ENCODE measurements at places on chromosomes 6 and 20.

- no peak for DNase-seq
These were observed 365.2 kb downstream of the SYNE1 start for GRCh38 chr6:152271776-152272464.

DNA sequence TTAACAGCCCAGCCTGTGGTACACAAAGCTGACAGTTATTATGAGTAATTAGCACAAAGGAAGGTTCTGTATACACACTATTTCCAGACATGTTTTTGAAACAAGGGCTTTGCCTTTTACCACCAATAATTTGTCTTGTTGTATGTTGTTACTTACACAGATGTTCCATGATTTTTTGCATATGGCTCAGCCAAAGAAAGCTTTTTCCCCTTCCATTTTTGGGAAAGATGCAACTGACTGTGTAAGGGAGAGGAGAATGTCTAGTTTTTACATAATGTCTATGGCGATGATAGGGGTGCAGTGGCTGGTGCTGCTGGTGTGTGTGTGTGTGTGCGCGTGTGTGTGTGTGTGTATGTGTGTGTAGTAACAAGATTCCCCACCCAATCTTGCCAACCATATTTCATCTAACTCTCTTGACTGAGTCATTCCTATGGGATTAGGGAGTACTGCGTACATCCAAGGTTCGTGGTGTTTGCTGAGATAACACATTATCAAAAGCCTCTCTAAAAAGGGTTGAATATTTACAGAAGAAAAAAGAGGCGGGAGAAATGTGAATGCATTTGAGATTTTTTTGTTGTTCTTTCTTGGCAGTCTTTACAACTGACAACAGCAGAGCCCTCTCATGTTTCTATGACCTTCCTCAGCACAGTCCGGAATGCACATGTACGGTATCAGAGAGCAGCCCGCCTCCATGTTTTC, 192.2 kb downstream of the GMPR start:
- DNase-seq: no peak

GRCh38 chr6:36204068-36204753, 7.7 kb downstream of the BRPF3 start:
- no peak for DNase-seq

GRCh38 chr6:96649926-96650325, 87.0 kb downstream of the FHL5 start:
- DNase-seq: no peak

- no peak for DNase-seq
These were observed 764.1 kb upstream of the MMS22L start for GRCh38 chr6:98047164-98047563.

DNA sequence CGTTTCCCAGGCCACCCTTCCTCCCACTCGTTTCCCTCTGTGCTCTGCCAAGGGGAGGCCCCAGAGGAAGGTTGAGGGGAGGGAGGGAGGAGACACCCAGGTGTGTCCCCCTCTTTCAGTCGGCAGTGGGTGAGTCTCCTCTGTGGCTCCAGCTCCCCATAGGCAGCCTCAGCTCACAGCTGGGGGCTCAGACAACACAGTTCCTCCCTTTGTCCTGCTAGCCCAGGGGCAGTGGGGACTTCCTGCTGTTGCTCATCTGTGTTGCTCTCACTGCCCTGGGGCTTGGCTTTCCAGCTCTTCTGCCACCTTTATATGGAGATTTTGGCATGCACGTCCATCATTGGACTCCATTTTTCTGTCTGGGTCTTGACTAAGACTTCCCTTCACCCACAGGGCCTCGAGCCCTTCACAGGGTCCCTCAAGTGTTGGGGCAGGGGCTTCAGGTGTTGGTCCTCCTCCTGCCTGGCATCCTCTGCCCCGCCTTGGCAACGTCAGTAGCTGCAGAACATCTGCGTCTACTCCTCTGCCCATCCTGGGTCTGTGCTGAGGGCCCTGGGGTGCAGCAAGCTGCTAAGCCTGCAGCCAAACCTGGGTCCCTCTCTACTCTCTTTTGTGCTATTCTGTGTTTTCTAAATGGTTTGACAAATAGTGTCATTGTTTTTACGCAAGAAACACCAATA, 190.6 kb upstream of the PMEPA1 start:
- no peak for DNase-seq

- DNase-seq: no peak
These were observed 92.6 kb downstream of the RNGTT start for GRCh38 chr6:88870717-88871330.

- no peak for DNase-seq
These were observed 1059.5 kb upstream of the FLRT3 start for GRCh38 chr20:15396900-15397299.

- no peak for DNase-seq
These were observed 4.4 kb upstream of the IBTK start for GRCh38 chr6:82251942-82252341.

DNA sequence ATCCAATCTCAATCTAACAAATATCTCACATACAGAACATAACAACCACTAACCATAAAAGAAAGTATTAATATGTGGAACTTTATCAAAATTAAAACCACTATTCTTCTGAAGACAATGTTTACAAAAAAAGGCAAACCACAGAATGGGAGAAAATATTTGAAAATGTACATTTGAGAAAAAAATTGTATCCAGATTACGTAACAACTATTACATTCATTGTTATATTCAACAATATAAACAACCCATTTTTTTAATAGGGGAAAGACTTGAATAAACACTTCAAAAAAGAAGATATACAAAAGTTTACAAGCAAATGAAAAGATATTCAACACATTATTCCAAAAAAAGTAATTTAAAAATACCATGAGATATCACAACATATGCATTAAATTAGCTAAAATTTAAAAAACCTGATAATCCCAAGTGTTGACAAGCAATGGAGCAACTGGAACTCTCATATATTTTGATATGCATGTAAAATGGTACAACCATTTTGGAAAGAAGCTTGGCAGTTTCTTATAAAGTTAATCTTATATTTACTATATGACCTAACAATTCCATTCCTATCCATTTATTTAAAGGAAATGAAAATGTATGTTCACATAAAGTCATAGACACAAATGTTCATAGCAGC, 124.3 kb upstream of the CDYL start:
- DNase-seq: no peak

GRCh38 chr6:122569230-122569771, 40.9 kb upstream of the PKIB start:
- no peak for DNase-seq

- DNase-seq: no peak
These were observed 79.7 kb upstream of the JARID2 start for GRCh38 chr6:15166121-15166520.

DNA sequence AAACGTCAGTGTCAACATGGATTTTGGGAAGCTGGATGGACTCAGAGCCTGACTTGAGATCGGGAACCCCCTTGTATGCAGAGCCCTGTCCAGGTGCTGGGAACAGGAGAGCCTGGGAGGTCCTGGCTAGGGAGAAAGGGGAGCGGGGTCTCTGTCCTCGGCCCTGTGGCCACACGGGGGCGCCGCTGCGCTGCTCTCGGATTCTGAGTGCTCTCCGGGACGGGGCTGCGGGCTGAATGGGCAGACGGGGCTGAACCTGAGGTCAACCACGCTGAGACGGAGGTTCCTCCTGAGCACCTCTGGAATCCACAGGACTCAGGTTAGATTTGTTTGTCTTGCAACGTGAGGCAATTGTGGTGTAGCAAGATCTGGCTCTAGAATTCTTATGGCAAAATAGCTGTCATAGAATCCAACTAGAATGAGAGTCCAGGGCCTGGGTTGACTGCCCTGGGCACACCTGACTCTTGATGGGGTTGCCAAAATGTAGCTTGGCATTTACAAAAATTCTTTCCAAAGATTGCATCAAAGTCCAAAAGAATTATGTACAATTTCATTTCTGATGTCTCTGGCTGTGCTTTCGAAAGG, 20.6 kb upstream of the HLA-F start:
- no peak for DNase-seq

GRCh38 chr20:57946559-57947315, 236.9 kb upstream of the PMEPA1 start:
- no peak for DNase-seq

- DNase-seq: no peak
These were observed 98.3 kb upstream of the IYD start for GRCh38 chr6:150270330-150271052.

GRCh38 chr6:169999367-169999766, 247.9 kb downstream of the ERMARD start:
- DNase-seq: no peak

DNA sequence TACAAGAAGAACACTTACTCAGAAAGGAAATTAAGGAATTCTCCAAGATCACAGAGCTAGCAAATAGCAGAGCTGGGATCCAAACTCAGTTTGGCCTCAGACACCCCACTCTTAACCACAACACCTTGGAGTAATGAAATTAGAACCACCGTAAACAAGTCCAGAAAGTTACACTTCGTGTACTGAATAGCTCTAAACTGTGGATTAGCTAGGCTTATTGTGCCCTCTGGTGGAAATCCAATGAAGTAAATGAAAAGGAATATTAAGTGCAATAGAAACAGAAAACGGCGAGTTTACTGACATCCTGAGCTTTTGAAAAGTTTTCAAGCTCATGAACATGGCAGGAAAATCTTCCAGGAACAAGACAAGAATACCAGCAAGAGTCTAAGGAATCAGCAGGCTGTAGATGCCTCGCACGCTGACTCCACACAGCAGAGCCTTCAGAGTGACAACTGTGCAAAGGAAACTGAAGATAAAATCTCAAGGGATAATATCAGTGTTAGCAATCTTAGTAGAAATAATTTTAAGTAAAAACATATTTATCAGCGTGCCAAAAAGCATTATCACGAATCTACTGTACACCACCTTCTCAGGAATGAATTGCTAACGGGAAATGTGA, 34.6 kb downstream of the FBXO5 start:
- DNase-seq: no peak

DNA sequence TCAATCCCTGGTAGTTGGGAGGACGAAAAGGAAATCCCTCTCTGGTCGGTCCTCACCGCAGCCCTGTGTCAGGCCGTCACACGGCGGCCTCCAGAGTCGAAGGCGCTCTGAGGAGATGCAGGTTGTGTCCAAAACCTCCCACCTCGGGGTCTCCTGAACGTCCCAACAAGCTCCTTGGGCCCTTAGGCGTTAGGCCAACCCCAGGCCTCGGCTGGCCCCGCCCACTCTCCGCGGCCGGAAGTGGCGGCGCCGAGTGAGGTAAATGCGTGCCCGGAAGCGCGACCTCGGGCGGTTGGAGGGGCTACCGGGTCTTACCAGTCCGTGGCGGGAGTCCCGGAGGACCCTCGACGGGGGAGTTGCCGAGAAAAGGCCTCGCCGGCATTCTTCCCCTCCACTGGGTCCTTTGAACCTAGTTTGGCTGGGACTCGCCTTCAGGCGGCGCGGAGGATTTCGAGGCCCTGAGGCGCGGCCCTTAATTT, at the start of gene TDRD6:
Gene TDRD6, plus strand, starts transcription at position 267 of the 479 bp plus-strand sequence. CDS start 244 bp downstream, outside the sequence.
- no peak for DNase-seq

DNA sequence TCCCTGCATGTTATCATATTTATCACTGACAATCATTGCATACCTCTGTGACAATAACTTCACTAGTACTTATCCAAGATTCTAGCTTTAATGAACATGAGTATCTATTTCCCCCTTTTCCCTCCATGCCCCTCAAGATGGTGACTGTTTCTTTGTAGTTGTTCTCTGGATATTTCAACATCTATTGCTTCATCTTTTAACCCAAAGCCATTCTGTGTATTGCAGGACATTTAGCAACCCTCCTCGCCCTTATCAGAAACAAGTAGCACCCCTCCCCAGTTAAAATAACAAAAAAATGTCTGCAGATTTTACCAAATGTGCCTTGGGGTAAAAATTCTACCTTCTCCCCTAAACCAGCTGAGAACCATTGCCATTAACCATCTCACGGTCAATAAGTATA, 979.8 kb upstream of the MANEA start:
- DNase-seq: no peak

DNA sequence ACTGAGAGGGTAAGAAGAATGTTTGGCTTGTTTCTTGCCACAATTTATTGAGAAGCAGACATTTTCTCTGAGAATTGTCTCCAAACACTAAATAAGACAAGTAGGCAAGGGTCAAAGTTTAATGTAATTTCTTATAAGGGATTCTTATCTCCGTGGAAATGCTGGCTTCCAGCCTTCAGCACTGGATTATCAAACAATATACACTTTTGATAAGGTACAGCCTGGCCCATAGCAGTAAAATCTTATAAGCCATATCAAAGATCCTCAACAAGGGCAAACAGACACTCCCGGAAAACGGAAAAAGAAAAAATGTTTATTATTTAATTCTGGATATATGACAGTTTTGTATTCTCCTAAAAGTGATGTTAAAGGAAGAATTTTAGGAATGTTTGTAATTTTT, 18.5 kb upstream of the ZSCAN9 start:
- DNase-seq: no peak

- no peak for DNase-seq
These were observed 134.4 kb upstream of the HMGCLL1 start for GRCh38 chr6:55713436-55713835.

DNA sequence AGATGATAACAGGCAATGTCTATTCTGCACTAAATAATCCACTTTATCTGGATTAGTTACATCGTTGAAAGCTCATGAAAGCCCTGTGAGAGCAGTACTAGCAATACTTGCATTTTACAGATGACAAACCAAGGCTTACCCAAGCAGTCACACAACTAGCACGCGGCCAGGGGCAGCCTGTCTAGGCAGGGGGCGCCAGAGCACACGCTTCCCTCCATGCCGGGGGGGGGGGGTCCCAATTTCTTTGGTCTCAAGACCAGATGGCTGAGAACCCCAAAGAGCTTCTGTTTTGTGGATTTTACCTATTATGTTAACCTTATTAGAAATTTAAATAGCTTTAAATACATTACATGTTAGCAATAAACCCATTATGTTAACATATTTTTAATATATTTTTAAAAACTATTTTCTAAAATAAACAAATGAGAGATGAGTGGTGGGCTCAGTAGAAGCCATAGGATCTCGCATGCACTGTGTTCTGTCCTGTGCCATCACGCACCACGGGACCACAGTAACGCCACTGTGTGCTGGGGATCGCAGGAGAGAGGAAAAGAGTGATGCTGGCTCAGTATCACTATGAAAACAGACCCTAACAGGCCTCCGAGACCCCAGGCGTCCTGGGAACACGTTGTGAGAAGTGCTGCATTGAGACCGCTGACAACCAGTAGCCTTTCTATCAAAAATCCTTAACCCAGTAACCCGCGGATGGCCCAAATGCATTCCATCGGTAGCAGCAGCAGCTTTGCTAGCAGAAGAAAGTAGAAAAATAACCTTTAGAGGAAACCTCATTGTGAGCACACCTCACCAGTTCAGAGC, 5.3 kb upstream of the PRR18 start:
- no peak for DNase-seq

DNA sequence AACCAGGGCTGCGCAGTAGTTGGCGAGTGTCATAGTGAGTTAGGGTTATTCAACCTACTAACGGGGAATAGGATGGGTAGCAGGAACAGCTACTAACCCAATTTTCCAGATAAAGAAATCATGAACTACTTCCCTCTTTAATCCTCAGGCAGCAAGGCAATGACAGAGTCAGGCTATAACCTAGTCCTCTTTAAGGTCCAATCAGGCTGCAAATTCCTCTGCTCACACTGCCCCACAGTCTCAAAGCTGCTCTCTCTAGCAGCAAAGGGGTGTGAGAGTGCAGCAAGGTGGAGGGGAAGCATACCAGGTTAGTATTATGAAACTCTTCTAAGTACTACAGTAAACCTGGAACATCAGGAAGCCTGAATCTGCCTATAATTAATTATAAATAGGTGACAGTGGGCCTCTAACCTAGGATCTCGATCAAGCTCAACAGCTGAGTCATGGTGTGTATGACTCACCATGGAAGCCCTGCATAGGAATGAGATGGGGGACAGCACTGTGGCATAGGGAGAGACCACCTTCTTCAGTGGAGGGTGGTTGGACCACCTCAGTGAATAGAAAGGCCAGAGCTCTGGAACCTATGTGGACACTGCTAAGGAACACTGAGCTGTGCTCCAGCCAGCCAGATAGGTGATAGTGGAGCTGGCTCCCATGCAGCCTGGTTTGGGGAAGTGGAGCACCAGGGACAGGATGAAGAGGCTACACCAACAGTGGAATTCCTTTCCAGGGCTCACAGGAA, 7.9 kb downstream of the PEX6 start:
- DNase-seq: no peak
